IPS DF 6.9 (cell line): ENCODE measurements at places on chromosomes 16 and 17.
A peak's percentile ranks its signal among the peaks of the same experiment; 100 is the strongest.

DNA sequence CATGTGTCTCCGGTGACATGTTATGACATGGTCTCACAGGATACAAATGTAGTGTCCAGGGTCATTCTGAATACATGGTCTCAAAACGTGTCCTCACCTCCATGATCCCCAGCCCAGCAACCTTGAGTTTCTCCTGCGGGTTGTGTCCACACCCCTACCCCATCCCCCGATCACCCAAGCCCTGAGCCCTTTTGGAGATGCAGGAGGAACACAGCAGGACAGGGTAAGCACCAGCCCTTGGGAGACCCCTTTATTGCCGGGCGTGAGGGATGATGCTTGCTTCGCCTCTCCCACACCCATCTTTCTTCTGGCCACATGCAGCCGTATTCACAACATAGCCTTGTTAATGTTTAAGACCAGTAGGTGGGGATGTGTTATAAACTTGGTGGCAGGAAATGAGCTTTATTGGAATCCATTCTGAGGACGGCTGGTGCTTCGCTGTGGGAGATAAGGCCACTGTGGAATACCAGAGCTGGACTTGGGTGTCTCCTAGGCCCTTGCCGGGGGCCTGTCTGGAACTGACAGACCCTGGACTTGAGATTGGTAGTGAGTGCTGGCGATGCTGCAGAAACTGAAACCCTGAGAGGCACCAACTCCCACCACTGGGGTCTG is 5.5 kb downstream of the TMEM132E start:
- H3K4me1 ChIP-seq: peaks cover 4% of the 10 kb centered on the region; the same call in 1 of the 2 replicates
- peaks cover 73% of the 10 kb centered on the region for H3K27me3 ChIP-seq
- H3K27ac ChIP-seq: no peak overlapping the region
- no peak for DNase-seq
- no peak overlapping the region for H3K4me3 ChIP-seq

DNA sequence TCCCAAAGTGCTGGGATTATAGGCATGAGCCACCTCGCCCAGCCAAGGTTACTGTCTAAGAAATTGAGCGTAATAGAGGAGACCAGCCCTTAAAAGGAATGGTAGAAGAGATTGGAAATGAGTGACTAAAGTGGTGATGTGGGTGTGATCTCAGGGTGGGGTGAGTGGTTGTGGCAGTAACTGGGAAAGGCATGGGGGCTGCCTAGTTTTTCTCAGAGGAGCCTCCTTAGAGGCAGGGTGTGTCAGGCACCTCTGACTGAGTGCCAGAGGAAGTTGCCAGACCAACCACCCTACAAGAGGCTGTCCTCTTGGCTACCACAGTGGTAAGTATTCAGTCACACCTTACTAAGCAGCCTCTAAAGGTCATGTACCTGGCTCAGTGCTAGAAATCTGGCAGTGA is 8.9 kb downstream of the DUS2 start:
- H3K27me3 ChIP-seq: no peaks in the 10 kb centered on the region
- no peaks in the 10 kb centered on the region for H3K4me1 ChIP-seq
- no peak for DNase-seq
- no peak overlapping the region for H3K4me3 ChIP-seq
- peaks cover 3% of the 10 kb centered on the region; the same call in 1 of the 2 replicates for H3K36me3 ChIP-seq

GRCh38 chr17:63626551-63627180 is 4.4 kb downstream of the MAP3K3 start:
- H3K36me3 ChIP-seq: no peaks in the 10 kb centered on the region
- H3K27me3 ChIP-seq: no peaks in the 10 kb centered on the region
- 0 out of 2 replicates have a peak, but pooled peaks cover 3% of the 10 kb centered on the region for H3K4me1 ChIP-seq
- DNase-seq: no peak
- no peak overlapping the region for H3K4me3 ChIP-seq

DNA sequence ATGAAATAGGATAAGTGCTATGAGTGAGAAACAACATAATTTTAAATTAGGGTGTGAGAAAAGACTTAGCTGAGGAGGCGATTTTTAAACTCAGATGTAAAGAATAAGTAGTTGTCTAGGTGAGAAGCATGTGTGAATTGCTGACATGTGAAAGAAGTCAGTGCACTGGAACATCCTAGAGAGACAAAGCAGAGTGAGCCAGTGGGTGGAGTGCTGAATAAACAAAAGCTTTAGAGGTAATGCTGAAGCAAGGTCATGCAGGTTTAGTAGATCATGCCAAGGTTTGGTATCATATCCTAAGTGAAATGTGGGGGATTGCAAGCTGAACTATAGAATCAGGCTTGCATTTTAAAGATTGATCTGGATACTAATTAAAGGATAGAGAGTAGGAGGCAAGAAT is 89.4 kb downstream of the KIF2B start:
- no peak overlapping the region for H3K4me3 ChIP-seq
- H3K27me3 ChIP-seq: no peaks in the 10 kb centered on the region
- H3K4me1 ChIP-seq: no peaks in the 10 kb centered on the region
- no peaks in the 10 kb centered on the region for H3K36me3 ChIP-seq
- no peak overlapping the region for H3K27ac ChIP-seq

DNA sequence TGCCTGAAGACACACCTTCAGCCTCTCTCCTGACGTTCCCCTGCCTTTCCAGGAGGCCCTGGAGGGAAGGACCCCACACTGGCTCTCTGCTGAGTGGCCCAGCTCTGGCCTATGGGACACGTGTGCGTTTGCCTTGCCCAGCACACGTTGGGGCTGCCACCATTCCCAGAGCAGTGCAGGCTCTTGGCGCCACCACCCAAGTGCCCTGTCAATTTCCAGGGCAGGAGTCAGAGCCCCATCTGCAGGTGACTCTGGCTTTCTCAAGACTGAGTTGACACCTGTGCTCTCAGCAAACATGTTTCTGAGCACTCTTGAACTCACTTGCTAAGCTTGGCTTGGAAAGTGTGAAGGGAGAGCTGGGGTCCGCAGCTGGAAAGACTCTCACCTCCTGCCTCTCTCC is 4.7 kb upstream of the IRF8 start:
- H3K27ac ChIP-seq: no peak overlapping the region
- DNase-seq: no peak
- no peaks in the 10 kb centered on the region for H3K36me3 ChIP-seq
- peaks cover 10% of the 10 kb centered on the region for H3K27me3 ChIP-seq

GRCh38 chr16:28324235-28324886 is 32.0 kb downstream of the SBK1 start:
- H3K36me3 ChIP-seq: peaks cover 11% of the 10 kb centered on the region
- H3K27me3 ChIP-seq: no peaks in the 10 kb centered on the region

DNA sequence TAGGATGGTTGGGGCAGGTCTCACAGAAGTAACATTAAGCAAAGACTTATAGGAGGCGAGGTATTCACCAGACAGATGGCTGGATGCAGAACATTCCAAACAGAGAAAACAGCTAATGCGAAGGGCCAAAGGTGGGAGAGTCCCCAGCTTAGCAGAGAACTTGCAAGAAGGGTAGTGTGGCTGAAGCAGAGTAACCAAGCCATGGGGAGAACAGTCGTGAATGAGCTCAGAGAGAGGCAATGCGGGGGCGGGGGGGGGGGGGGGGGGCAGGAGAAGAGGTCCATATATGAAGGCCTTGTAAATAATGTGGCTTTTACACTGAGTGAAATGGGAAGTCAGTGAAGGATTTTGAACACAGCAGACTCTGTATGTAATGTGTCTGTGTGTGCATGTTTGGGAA is 81.3 kb downstream of the SMG6 start:
- DNase-seq: no peak
- H3K27me3 ChIP-seq: no peaks in the 10 kb centered on the region
- no peaks in the 10 kb centered on the region for H3K4me1 ChIP-seq
- no peaks in the 10 kb centered on the region for H3K36me3 ChIP-seq
- H3K27ac ChIP-seq: no peak overlapping the region

DNA sequence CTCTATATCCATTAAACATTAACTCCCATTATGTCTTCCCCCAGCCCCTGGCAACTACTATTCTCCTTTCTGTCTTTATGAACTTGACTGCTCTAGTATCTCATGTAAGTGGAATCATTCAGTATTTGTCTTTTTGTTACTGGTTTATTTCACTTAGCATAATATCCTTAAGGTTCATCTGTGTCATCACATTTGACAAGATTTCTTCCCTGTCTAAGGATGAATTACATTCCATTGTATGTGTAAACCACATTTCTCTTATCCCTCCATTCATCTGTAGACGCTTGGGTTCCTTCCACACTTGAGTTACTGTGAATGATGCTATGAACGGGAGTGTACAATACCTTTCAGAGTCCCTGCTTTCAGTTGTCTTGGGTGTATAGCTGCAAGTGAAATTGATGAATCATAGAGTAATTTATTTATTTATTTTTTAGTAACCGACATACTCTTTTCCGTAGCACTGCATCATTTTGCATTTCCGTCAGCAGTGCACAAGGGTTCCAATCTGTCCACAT is 399.7 kb upstream of the RBFOX1 start:
- no peak for DNase-seq
- no peaks in the 10 kb centered on the region for H3K27me3 ChIP-seq
- H3K36me3 ChIP-seq: no peaks in the 10 kb centered on the region
- no peak overlapping the region for H3K27ac ChIP-seq
- no peaks in the 10 kb centered on the region for H3K4me1 ChIP-seq

DNA sequence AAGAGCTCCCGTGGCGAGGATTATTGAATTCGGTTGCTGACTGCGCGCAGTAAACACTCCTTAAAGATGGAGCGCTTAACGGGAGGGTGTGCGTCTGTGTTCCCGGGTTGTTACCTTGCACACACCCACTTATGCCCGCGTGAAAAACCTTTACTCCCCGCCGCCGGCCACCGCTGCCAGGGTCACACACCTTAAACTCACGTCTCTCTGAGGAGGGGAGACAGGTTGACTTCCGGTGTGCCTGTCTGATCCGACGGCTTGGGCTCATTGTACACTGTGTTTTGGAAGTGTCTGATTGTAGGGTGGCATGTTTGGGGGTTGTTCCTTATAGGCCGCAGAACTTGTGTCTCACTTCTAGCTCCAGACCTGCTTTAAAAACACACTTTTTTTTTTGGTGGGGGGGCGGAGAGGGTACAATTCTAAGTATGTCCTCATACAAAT is 66.8 kb downstream of the KPNA2 start:
- no peaks in the 10 kb centered on the region for H3K36me3 ChIP-seq
- no peaks in the 10 kb centered on the region for H3K4me1 ChIP-seq
- H3K4me3 ChIP-seq: peak overlapping the region; percentile 44; the same call in 1 of the 2 replicates
- H3K27me3 ChIP-seq: no peaks in the 10 kb centered on the region; the same call in 1 of the 2 replicates

DNA sequence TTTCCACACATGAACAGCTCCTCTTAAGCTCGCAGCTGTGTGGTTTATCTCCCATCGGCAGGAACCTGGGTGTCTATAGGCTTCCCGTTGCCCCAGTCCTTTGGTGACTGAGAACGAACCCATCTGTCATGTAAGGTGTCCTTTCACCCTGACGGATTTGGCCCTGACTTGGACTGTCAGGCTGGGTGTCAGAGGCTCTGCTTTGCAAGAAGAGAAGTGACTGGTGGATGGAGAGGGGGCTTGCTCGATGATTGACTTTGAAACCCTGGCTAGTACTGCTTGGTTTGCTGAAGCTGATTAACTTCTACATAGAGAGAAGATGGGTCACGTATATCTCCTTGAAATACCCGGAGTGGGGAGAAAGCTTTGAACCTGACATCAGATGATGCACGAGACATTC is 42.9 kb downstream of the COX4I1 start:
- no peaks in the 10 kb centered on the region for H3K27me3 ChIP-seq
- H3K27ac ChIP-seq: no peak overlapping the region
- no peaks in the 10 kb centered on the region for H3K36me3 ChIP-seq
- H3K4me3 ChIP-seq: no peak overlapping the region
- no peaks in the 10 kb centered on the region for H3K4me1 ChIP-seq

DNA sequence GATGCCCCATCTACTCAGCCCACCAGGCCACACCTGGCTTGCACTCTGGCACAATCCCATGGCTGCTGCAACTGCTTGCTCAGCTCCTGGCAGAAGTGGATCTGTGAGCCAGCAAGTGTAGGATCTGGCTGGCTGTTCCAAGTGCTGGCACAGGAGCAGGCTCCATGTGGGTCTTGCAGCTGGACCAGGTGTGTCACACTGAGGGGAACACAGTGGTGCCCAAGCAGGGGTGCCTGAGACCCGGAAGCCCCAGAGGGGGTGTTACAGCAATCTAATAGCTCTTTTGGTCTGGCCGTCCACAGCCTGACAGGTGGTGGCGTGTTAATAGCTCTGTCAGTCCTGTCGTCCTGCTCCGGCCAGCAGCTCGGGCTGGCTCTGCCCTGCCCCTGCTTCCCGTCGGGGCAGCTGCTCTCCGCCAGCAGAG is 19.6 kb upstream of the GOT2 start:
- H3K36me3 ChIP-seq: no peaks in the 10 kb centered on the region; the same call in 1 of the 2 replicates
- no peak overlapping the region for H3K27ac ChIP-seq
- H3K4me3 ChIP-seq: no peak overlapping the region
- DNase-seq: no peak

- H3K27ac ChIP-seq: no peak overlapping the region
- H3K27me3 ChIP-seq: no peaks in the 10 kb centered on the region
- no peak for DNase-seq
- H3K36me3 ChIP-seq: no peaks in the 10 kb centered on the region
These were observed 4.8 kb upstream of the GOSR1 start for GRCh38 chr17:30472238-30472890.

DNA sequence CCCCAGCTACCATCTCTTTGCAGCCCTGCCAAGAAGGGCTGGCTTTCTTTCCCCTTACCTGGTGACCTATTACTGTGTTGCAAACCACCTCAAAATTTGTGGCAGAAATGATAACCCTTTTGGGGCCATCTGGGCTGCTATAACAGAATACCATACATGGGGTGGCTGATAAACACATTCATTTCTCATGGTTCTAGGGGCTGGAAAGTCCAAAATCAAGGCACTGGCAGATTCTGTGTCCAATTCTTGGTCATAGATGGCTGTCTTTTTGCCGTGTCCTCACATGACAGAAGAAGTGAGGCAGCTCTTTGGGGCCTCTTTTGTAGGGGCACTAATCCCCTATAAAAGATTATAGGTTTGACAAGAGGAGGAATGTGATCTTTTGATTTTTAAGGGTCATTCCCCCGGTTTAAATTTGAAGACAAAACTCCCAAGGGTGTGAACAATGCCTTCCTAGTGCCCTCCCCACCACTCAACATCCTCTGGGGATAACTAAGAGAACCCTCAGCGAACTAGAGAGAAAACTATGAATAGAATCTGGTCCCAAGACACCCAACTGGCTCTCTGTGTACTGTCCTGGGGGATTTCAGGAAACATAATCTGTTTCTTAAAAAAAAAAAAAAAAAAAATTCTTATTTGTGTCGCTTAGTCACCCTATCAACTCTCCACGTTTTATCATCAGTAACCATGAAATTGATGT is 1.7 kb upstream of the METTL22 start:
- DNase-seq: no peak
- H3K4me1 ChIP-seq: no peaks in the 10 kb centered on the region
- H3K36me3 ChIP-seq: no peaks in the 10 kb centered on the region
- no peaks in the 10 kb centered on the region for H3K27me3 ChIP-seq
- H3K27ac ChIP-seq: no peak overlapping the region
- no peak overlapping the region for H3K4me3 ChIP-seq

- no peaks in the 10 kb centered on the region for H3K36me3 ChIP-seq
- H3K27ac ChIP-seq: no peak overlapping the region
- H3K4me3 ChIP-seq: no peak overlapping the region
- no peaks in the 10 kb centered on the region for H3K27me3 ChIP-seq
- DNase-seq: no peak
- 0 out of 2 replicates have a peak, but pooled peaks cover 2% of the 10 kb centered on the region for H3K4me1 ChIP-seq
These were observed 89.5 kb downstream of the MRC2 start for GRCh38 chr17:62716834-62717588.

DNA sequence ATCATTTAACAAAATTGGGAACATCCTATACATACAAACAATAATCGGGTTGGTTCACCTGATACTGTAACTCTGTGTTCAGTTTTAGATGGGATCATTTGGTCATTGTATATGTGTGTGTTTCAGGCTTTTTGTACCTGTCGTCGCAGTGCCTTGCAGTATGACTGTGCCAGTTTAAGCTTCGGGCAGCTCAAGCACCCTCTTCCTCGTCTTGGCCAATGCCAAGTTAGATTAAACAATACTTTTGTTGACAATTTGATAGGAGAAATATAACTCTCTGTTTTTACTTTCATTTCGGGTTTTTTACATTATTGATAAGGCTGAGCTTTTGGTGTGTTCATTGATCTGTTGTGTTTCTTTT is 37.0 kb upstream of the ARHGAP17 start:
- H3K27me3 ChIP-seq: no peaks in the 10 kb centered on the region
- H3K4me1 ChIP-seq: no peaks in the 10 kb centered on the region
- no peak overlapping the region for H3K4me3 ChIP-seq
